CD4-positive, CD25-positive, alpha-beta regulatory T cell (primary cell): ENCODE measurements at places on chromosomes 16 and 17. TPM values are rescaled to one million over a fixed set of nuclear protein-coding genes. Genes with fewer than 3 reads are reported as not detected.

DNA sequence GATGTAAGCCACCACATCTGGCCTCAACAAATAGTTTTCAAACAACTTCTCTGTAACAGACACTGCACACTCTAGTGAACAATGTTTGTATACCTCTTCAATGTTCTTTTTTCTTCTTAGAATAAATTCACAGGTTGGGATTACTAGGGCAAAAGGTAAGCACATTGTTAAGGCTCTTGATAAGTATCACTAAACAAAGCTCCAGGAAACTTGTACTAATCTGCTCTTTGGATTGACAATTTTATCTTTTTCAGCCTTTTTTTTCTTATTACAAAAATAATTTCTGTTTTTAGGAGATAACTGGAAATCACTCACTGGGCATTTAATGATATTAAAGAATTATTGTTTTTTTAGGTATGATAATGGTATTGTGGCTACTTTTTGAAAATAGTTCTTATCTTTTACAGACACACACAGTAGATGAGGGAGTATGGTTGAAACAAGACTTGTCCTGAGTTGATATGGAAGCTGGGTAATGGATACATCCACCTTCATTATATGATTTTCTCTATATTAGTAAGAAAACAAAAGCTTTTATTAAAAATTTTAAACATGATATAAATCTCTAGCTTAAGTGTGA, 7.7 kb upstream of the MPRIP start:
- no peak for DNase-seq
- H3K27me3 ChIP-seq: no peaks in the 10 kb centered on the region
- H3K36me3 ChIP-seq: no peaks in the 10 kb centered on the region
- no peak overlapping the region for H3K27ac ChIP-seq
- no peak overlapping the region for H3K4me3 ChIP-seq
- no peaks in the 10 kb centered on the region for H3K4me1 ChIP-seq

- no peaks in the 10 kb centered on the region for H3K4me1 ChIP-seq
- H3K27me3 ChIP-seq: no peaks in the 10 kb centered on the region
- H3K27ac ChIP-seq: no peak overlapping the region
- no peak overlapping the region for H3K4me3 ChIP-seq
These were observed 334.8 kb downstream of the SNX29 start for GRCh38 chr16:12311309-12311708.

- peak; percentile 79 for DNase-seq
- H3K4me3 ChIP-seq: peak within 1 kb of the TSS; percentile 37
- no peaks in the 10 kb centered on the region for H3K36me3 ChIP-seq
- peaks cover 31% of the 10 kb centered on the region for H3K4me1 ChIP-seq
- H3K27me3 ChIP-seq: no peaks in the 10 kb centered on the region
- no peak within 1 kb of the TSS for H3K27ac ChIP-seq
These were observed at the start of gene P3H4 for GRCh38 chr17:41811549-41812380. Gene P3H4 (minus strand): TSS chr17:41811949. CDS start chr17:41811915, 34 bp downstream.

DNA sequence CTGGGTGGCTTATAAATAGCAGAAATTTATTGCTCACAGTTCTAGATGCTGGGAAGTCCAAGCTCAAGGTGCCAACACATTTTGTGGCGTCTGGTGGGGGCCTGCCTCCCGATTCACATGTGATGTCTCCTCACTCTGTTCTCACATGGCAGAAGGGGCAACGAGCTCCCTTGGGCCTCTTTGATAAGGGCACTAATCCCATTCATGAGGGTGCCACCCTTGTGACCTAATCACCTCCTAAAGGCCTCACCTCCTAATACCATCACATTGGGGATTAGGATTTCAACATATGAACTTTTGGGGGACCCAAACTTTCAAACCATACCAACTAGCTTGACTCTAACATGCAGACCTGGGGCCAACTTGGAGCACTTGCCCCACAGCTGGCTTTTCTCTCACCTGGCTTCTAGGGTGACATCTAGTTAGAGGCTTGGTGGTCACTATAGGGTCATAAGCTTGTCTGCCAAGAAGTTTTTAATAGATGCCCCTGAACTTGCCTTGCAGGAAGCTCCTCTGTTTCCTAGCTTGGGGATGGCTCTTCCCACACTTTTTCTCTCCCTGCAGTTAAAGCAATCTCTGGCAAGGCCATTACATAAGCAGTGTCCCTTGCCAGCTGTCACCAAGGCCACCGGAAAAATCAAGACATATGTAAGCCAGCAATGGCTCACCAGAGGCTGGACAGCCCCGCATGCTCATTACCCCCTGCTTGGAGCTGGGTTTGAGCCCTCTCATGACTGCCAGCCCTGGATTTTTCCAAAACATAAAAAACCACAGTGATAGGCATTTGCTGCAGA, 8.4 kb upstream of the MED9 start:
- H3K36me3 ChIP-seq: no peaks in the 10 kb centered on the region
- no peak overlapping the region for H3K27ac ChIP-seq
- DNase-seq: no peak
- peaks cover 8% of the 10 kb centered on the region for H3K27me3 ChIP-seq
- no peaks in the 10 kb centered on the region for H3K4me1 ChIP-seq

GRCh38 chr17:67922503-67922902, 73.8 kb downstream of the C17orf58 start:
- no peak overlapping the region for H3K4me3 ChIP-seq
- H3K27ac ChIP-seq: no peak overlapping the region
- H3K36me3 ChIP-seq: peaks cover 74% of the 10 kb centered on the region
- no peaks in the 10 kb centered on the region for H3K27me3 ChIP-seq
- no peaks in the 10 kb centered on the region for H3K4me1 ChIP-seq

DNA sequence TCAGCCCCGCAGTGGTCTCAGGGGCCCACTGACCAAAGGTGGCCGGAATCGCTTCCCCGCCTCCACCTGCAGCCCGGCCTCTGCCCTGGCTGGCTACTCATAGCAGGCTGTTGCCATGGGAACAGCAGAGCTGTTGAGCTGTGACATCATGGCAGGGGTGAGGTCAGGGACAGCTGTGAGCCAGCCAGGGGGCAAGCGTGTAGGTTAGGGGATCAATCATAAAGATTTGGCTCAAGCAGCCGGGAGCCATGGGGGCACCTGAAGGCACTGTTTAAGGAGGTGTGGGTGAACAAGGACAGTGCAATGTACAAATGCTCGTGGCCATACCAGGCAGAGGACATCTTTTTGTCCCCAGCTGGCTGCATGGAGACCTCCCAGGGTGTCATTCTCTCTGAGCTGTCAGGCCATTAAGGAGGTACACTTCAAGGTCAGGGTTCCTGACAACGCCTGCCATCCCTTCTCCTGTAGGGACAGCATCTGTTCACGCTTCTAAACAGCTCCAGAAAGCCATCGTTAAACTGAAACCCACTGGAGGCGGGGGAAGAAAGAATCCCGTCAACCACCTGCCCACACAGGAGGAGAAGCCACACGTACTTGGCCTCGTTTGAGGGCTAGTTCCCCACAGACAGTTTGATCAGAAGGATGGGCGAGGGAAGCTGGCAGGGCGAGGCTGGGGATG, at the start of gene CEP295NL:
Gene CEP295NL (minus strand): TSS at position 101 of the 679 bp plus-strand sequence. CDS start 1,373 bp downstream, outside the sequence.
- no peak within 1 kb of the TSS for H3K27ac ChIP-seq
- no peak within 1 kb of the TSS for H3K4me3 ChIP-seq
- DNase-seq: no peak
- no peaks in the 10 kb centered on the region for H3K4me1 ChIP-seq
- no peaks in the 10 kb centered on the region for H3K36me3 ChIP-seq
- no peaks in the 10 kb centered on the region for H3K27me3 ChIP-seq

DNA sequence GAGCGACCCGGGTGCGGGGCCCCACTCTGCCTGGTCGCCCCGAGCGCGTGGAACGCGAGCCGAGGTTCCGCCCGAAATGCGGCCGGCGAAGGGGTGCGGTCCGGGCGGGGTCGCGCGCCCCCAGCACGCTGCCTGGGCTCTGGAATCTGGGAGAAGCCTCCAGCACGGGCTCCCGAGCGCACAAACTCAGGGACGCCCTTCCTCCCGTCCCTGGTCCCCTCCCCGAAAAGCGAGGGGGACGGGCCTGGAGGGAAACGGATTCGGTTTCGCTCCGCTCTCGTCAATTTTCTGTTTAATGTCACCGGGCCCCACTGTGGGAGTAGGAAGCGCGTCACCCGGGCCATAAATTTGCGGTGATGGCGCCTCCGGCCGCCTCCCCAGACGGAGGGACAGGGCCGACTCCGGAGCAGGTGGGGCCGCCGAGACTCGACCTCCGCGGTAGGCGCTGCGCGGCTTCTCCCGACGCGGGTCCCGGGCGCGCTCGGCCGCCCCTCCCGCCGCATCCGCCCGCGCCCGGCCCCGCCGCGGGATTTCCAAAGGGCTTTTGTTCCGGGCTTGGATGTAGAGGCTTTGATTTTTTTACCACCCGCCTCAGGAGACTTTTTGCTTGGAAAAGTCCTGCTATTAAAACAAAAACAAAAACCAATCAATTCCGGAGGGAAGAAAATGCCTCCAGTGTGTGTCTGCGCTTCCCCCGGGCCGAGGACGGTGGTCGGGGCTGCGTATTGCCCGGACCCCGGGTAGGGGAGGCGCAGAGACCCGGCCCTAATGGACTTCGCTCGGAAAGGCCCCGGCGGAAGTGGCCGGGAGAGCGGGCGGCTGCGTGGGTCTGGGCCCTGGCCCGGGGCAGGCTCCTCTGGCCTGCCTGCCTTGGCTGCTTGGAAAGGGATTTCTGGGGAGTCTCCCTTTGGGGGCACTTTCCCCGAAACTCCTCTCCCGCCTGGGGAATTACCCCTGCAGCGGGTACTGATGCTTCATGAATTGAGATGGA, 7.9 kb upstream of the BAHCC1 start:
- no peaks in the 10 kb centered on the region for H3K36me3 ChIP-seq
- DNase-seq: no peak
- H3K27ac ChIP-seq: no peak overlapping the region

DNA sequence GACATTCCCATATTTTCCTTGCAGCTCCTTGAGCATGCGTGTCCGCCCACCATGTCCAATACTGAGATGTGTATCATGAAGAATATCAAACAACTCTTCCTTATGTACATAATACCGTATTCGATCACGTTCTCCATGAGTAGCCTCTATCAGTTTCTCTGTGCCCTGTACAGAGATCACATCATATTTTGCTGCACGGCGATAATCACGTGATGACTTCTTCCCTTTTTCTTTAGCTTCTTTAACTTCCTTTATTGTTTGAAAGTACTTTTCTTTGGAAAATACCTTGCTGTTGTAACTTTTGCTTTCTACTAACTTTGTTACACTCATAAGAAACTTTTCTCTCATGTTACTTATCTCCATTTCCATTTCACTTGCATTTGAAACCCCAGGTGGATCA, 6.6 kb downstream of the KRABD2 start:
- H3K4me1 ChIP-seq: no peaks in the 10 kb centered on the region
- no peak for DNase-seq
- no peaks in the 10 kb centered on the region for H3K27me3 ChIP-seq
- no peak overlapping the region for H3K27ac ChIP-seq
- peaks cover 19% of the 10 kb centered on the region for H3K36me3 ChIP-seq

- no peaks in the 10 kb centered on the region for H3K4me1 ChIP-seq
- H3K36me3 ChIP-seq: no peaks in the 10 kb centered on the region
- H3K27ac ChIP-seq: no peak overlapping the region
- DNase-seq: no peak
These were observed 129.2 kb upstream of the TOM1L1 start for GRCh38 chr17:54771409-54771915.

DNA sequence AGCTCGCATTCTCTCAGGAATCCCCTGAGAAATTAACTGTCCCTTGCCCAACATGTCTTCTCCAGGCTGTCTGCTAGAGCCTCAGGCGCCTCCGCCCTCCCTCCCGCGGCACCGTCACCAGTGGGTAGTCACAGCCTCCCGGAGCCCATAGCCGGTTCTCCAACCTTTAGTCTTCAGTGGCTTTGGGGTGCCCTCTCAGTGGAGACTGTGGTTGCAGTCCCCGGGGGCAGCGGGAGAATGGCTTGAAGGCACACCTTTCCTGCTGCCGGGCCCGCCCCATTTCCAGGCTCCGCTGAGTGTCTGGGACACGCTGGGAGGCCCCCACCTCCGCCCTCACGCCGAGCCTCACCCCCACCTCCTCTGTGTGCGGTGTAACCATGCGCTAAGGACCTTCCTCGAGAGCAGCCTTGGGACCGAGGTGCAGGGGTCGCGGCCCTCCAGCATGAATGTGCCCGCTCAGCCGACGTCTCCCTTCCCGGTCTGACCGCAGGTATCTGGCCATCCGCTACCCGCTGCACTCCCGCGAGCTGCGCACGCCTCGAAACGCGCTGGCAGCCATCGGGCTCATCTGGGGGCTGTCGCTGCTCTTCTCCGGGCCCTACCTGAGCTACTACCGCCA, 1.7 kb downstream of the GALR2 start:
- no peak overlapping the region for H3K27ac ChIP-seq
- H3K27me3 ChIP-seq: peaks cover 13% of the 10 kb centered on the region
- peaks cover 55% of the 10 kb centered on the region for H3K4me1 ChIP-seq

DNA sequence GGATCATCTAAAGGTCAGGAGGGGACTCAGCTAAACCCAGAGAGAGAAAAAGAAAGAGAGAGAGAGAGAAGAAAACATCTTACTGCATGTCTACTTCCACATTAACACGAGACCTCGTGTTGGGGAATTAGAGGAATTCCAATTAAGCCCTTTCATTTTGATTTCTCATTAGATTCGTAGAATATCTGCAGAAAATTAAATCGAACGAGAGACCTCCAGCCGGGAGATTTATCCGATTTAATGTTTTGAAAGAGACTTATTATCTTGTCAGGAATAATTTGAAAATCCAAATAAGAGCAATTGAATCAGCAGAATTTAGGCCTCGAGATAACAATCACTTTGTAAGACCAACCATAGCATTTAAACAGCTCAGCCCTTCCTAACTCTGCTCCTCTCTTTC, 175.6 kb downstream of the ABCC12 start:
- no peaks in the 10 kb centered on the region for H3K4me1 ChIP-seq
- no peak for DNase-seq
- no peaks in the 10 kb centered on the region for H3K27me3 ChIP-seq
- H3K27ac ChIP-seq: no peak overlapping the region
- no peaks in the 10 kb centered on the region for H3K36me3 ChIP-seq
- no peak overlapping the region for H3K4me3 ChIP-seq

DNA sequence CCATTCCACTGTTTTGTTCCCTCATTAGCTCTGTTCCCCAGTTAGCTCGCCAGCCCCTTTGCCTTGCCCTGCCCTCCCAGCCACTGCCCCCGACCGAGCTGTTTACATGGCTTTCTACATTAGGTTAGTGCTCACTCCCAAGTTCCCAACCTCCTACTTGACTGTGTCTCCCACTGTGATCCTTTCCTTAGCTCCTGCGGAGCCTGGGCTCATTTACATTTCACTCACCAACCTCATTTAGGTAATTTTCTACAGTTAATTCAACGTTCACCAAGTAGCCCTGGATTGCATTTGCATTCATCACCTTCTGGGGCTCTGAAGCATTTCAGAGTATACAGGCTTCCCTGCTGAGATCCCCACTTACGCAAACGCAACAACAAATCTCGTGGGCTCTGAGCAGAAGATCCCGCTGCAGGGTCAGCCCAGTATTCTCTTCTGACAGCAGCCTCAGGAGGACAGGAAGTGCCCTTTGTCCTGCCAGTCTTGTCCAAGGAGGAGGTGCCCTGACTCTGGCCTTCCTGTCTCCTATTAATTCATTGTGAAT, 325.8 kb upstream of the CCL2 start:
- no peaks in the 10 kb centered on the region for H3K36me3 ChIP-seq
- H3K27me3 ChIP-seq: no peaks in the 10 kb centered on the region
- DNase-seq: no peak
- H3K4me3 ChIP-seq: no peak overlapping the region
- H3K27ac ChIP-seq: no peak overlapping the region

PLA2G10 gene
- total RNA-seq: not detected
